Esophagus squamous epithelium (tissue), 5 donors: ENCODE measurements at places on chromosomes 5 and 9. TPM values are rescaled to one million over a fixed set of nuclear protein-coding genes. Genes with fewer than 3 reads are reported as not detected.
A peak's percentile ranks its signal among the peaks of the same experiment; 100 is the strongest.

PCDHGA3 gene
- 1.5 TPM for total RNA-seq

SQSTM1 gene
- 105 TPM for total RNA-seq

TIMD4 gene
- total RNA-seq = not detected

PCDHGB1 gene
- total RNA-seq = 1.9 TPM

DNA sequence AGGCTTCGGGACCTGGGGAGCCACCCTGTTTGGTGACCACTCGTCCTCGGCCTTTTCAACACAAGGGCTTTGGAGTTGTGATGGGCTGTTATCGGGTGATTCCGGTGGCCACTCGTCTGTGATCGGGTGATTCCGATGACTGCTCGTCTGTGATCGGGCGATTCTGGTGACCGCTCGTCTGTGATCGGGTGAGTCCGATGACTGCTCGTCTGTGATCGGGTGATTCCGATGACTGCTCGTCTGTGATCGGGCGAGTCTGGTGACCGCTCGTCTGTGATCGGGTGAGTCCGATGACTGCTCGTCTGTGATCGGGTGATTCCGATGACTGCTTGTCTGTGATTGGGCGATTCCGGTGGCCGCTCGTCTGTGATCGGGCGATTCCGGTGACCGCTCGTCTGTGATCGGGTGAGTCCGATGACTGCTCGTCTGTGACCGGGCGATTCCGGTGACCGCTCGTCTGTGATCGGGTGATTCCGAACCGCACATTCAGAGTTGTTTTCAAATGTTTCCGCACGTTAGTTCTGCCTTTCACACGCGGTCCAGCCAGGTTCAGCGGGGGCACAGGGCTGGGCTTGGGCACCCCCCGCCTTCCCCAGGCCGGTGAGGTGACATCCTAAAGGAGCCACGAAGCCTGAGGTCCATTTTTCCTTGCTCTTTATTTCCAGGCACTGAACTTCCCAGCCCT is 30.3 kb downstream of the TPPP start:
- peaks cover 11% of the 10 kb centered on the region for H3K36me3 ChIP-seq
- no peak overlapping the region for H3K4me3 ChIP-seq
- H3K27me3 ChIP-seq = no peaks in the 10 kb centered on the region
- no peaks in the 10 kb centered on the region for H3K4me1 ChIP-seq
- H3K27ac ChIP-seq = no peak overlapping the region

GRCh38 chr5:65062469-65063083 is 293.8 kb downstream of the CWC27 start:
- peaks cover 3% of the 10 kb centered on the region for H3K4me1 ChIP-seq
- no peaks in the 10 kb centered on the region for H3K27me3 ChIP-seq
- no peaks in the 10 kb centered on the region for H3K36me3 ChIP-seq
- H3K4me3 ChIP-seq = no peak overlapping the region
- no peak for DNase-seq

- H3K36me3 ChIP-seq = no peaks in the 10 kb centered on the region
- no peak overlapping the region for H3K27ac ChIP-seq
- no peaks in the 10 kb centered on the region for H3K27me3 ChIP-seq
- H3K4me1 ChIP-seq = no peaks in the 10 kb centered on the region
Measured at GRCh38 chr9:117224695-117225094, 190.2 kb downstream of the ASTN2 start.

DNA sequence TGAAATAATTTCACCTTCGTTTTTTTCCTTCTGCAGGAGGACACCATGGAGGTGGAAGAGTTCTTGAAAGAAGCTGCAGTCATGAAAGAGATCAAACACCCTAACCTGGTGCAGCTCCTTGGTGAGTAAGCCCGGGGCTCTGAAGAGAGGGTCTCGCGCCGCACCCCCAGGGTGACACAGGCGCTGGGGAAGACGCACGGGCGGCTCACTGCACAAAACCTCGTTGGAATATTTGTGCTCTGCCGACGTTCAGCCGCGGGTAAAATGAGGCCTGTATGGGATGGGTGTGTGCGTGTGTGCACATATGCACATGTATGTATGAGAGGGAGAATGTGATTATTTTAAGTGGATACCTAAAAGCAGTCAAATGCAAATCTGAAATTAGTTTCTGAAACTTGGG is 24.5 kb downstream of the QRFP start:
- peak overlapping the region; percentile 52 for H3K27ac ChIP-seq
- DNase-seq = no peak
- no peaks in the 10 kb centered on the region for H3K4me1 ChIP-seq
- no peak overlapping the region for H3K4me3 ChIP-seq
- no peaks in the 10 kb centered on the region for H3K27me3 ChIP-seq
- peaks cover 8% of the 10 kb centered on the region for H3K36me3 ChIP-seq

- peaks cover 20% of the 10 kb centered on the region for H3K4me1 ChIP-seq
- no peaks in the 10 kb centered on the region for H3K36me3 ChIP-seq
- no peak for DNase-seq
- peak overlapping the region; percentile 64 for H3K4me3 ChIP-seq
- H3K27me3 ChIP-seq = no peaks in the 10 kb centered on the region
Measured at GRCh38 chr5:179342577-179342976, 2.7 kb downstream of the ADAMTS2 start.

DNA sequence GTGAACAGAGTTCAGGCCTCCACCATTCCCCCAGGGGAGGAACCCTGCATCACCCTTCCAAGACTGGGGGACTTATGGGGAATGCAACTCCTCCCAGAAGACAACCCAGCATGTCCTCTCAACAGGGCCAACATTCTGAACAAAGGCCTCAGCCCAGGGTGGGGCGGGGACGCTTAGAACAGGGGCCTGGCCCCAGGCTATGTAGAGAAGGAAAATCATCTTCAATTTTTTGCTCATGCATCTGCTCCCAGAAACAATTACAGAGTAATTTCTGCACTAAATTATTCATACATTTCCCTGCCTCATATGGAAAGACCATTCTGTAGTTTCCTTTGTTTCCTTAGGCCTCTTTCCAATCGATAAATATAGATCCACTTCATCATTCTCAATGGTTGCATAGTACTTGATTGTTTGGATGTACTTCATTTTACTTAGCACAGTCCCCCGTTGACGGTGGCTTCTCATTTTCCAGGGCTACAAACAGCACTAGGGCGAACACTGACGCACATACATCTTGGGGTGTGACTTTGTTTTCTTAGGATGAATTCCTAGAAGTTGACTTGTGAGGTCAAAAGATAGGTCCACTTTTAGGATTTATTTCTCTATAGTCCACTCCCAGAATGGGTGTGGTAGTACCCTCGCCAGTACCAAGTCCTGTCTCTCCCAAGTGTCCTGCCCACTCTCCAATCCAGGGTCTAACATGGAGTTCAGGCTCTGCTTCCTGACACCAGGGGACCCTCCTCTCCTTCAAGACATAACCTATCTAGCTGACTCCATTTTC is 27.2 kb upstream of the SMU1 start:
- no peaks in the 10 kb centered on the region for H3K27me3 ChIP-seq
- peaks cover 18% of the 10 kb centered on the region for H3K4me1 ChIP-seq
- DNase-seq = no peak
- no peak overlapping the region for H3K4me3 ChIP-seq
- H3K27ac ChIP-seq = no peak overlapping the region

- no peaks in the 10 kb centered on the region for H3K27me3 ChIP-seq
- DNase-seq = no peak
- H3K4me3 ChIP-seq = no peak overlapping the region
Measured at GRCh38 chr9:111853450-111853827, 43.2 kb upstream of the UGCG start.

- no peak overlapping the region for H3K27ac ChIP-seq
- no peak overlapping the region for H3K4me3 ChIP-seq
- H3K27me3 ChIP-seq = no peaks in the 10 kb centered on the region
- no peak for DNase-seq
Measured at GRCh38 chr9:124349267-124349666, 66.0 kb downstream of the PSMB7 start.
